ENCODE measurements at places on chromosomes 3 and 15. TPM values are rescaled to one million over a fixed set of nuclear protein-coding genes. Genes with fewer than 3 reads are reported as not detected.
A peak's percentile ranks its signal among the peaks of the same experiment; 100 is the strongest.

Gene ITGB5
- 292 TPM for total RNA-seq

DNA sequence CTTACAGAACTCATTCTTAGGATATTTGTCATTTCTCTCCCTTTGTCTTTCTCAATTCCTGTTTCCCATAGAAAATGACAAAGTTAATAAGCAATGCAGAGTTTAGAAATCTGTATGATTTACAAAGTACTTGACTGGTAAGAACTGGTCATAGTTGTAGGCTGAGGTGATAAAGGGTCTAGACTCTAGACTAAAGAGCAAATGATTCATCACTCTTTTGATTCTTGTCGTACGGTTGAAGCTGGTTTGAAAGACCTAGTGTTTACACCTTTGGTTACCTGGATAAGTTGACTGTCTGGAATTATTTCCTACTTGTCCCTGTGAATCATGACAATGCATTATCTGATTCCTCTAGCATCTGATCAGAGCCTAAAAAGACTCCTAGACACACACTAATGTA lies 58.9 kb upstream of the TP63 start:
- no peak for DNase-seq

- no peak for DNase-seq
Measured at GRCh38 chr3:159938714-159939113, 49.9 kb upstream of the IL12A start.

DNA sequence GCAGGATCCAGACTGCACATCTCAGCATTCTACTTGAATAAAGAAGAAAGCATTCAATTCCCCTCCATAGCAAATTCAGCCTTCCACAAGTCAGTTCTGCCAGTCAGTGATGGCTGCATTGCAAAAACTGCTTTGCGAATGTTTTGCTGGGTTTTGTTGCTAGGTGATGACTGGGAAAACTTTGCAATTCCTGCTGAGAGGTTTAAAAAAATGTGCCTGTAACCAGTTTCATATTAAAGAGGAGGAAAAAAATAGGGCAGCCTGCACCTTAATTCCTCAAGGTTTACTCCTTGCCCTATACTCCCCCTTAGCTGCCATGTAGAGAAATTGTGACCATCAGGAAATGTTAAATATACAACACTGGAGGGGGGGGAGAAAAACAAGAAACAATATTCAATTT lies 225.6 kb upstream of the ATP11B start:
- peak; percentile 16 for DNase-seq

DNA sequence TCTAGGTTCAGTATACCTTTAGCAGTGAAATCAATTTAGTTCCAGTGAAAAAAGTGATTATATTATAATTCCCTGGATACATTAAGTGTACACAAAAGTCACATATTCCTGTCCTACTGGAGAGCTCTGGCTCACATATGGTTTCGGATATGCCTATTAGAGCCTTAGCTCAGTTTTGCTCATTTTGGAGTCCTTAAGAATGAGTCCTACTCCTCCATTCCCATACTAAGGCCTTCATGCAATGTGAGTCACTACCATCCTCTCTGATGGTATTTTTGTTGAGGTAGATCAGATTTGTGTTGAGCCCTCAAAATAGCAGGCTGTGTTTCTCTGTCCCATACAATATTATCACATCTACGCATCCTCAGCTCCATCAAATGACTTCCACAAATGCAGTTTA lies 294.2 kb upstream of the COL8A1 start:
- DNase-seq: no peak

GRCh38 chr3:145820170-145820569 lies 340.8 kb downstream of the PLOD2 start:
- no peak for DNase-seq

DNA sequence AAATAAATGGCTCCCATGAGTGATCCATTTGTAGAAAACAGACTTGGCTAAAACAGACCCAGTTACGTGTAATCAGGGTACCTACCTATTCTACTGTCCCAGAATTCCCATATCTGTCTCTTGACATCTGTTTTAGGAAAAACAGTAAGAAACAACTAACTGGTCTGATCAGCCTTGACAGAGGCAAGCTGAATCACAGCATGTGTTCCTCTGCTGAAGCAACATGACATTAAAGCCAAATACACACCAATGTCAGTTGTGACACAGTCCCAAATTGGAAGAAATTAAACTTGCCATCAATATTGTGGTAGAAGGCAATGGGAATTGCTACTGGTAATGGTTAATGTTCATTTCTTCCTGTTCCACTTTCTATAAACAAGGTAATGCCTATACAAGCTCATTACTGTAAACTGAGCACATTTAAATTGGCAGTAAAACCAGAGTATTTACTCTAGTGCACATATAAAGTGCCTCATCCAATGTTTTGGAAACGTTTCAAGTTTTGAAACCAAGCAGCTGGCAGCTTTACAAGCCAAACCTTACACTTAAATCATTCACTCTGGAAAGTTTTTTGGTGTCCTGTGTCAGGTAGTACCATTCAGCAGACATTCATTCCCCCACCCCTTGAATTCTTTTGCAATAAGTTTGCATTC lies 27.0 kb downstream of the ALDH1A2 start:
- DNase-seq: no peak
